ENCODE measurements at places on chromosomes 5 and 9. TPM values are rescaled to one million over a fixed set of nuclear protein-coding genes. Genes with fewer than 3 reads are reported as not detected.

The COL15A1 gene
- not detected for total RNA-seq

The GNAQ gene
- total RNA-seq = 22.8 TPM

The SRD5A1 gene
- total RNA-seq = 7.6 TPM

The FBN2 gene
- not detected for total RNA-seq

The IL5 gene
- total RNA-seq = 1.6 TPM

The MEIKIN gene
- total RNA-seq = not detected

The TTC16 gene
- total RNA-seq = 0.30 TPM

The CYLC2 gene
- not detected for total RNA-seq

The CENPH gene
- 98.3 TPM for total RNA-seq

The BTNL8 gene
- total RNA-seq = 0.11 TPM

The KIF4B gene
- 0.05 TPM for total RNA-seq

The FBXW11 gene
- 33.8 TPM for total RNA-seq

The SH2D3C gene
- total RNA-seq = 30.3 TPM
